ENCODE measurements at places on chromosomes 7 and 10.

DNA sequence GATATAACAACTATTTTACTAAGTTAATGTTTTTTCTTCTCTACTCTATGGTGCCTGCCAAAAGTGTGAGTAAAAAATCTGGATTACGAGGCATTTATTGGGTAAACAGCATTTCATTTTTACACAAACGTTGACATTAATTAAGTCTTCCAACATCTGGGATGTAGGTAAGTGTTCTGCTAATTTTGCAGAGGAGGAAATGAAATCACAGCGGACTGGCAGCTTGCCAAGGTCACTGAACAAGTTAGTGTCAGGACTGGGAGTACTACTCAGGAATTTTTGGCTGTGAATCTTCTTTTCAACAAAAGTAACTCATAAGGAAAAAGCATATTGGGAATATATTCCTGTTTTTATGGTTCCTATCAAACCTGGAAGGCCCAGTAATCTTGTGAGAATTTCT lies 612.1 kb upstream of the FZD8 start:
- no peak for DNase-seq

- DNase-seq, result no peak
Observed at GRCh38 chr7:47497367-47498096, 84.4 kb downstream of the TNS3 start.

DNA sequence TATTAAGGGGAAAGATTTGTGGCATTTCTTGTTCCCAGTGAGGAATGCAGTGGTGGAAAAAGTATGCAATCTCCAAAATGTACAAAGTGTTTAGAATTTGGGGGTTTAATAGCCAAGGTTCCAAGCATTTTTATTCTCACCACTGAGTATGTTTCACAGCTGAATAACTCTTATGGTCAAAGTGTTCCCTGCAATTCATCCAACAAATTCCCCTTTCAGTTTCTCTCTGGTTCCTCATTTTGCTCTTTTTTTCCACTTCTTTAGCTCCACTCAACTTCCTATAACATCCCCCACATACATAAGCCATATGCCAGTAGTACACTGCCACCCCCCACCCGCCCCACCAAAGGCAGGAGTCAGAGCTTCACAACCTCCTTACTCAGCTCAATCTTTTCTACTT lies 4.6 kb downstream of the HECW1 start:
- DNase-seq, result no peak

- DNase-seq, result no peak
Observed at GRCh38 chr7:159027789-159028507, 116.7 kb downstream of the VIPR2 start.

DNA sequence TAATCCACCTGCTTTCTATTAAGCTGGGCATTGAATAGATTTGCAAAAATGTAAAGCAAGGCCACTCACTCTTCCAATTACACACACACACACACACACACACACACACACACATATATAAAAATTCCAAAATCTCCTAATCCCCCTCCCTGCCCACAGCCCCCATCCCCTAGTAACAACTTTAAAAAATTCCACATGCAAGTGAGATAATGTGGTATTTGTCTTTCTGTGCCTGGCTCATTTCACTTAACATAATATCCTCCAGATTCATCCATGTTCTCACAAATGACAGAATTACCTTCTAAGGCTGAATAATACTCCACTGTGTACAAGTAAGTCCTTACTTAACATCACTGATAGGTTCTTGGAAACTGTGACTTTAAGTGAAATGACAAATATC lies 24.2 kb downstream of the SH2D4B start:
- DNase-seq, result no peak

GRCh38 chr10:3783682-3784432 lies 1.2 kb downstream of the KLF6 start:
- DNase-seq, result no peak

DNA sequence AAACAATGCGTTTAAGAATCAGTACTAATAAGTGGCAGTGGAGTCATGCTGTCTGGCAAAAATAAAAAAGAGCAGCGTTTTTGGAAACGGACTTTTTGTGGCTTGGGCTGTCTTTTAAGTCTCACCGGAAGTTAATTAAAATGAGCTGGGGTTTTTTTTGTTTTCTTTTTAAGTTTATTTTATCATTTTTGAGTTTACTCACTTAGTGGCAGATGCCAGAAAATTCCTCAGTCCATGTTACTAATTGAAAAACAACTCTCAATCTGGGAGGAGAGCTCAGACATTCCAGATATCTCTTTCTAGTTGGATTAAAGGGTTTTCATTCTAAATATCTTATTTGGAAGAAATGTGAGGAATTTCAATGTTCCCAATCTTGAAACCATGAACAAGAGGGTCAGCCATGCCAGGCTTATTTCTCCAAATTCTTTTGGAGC lies 133.8 kb upstream of the AGR3 start:
- DNase-seq, result no peak

DNA sequence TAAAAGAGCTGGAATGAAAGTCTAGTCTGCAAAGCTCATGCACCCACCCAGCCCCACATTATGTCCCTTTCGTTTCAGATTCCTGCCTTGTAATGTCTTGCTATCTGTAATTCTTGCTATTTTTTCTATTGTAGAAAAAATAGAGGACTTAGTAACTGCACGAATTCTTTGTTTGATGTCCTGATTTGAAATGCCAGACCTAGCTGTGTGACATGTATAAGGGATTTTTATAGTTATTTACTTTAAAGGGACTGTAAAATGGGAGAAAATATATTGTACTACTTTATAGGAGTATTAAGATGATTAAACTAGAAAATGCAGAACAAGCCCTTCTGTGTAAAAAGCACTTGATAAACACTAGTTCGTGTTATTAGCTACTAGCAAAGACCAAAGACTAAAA lies 32.4 kb downstream of the TARP start:
- DNase-seq, result no peak

GRCh38 chr10:96496281-96496925 lies 17.3 kb downstream of the TLL2 start:
- DNase-seq, result no peak

DNA sequence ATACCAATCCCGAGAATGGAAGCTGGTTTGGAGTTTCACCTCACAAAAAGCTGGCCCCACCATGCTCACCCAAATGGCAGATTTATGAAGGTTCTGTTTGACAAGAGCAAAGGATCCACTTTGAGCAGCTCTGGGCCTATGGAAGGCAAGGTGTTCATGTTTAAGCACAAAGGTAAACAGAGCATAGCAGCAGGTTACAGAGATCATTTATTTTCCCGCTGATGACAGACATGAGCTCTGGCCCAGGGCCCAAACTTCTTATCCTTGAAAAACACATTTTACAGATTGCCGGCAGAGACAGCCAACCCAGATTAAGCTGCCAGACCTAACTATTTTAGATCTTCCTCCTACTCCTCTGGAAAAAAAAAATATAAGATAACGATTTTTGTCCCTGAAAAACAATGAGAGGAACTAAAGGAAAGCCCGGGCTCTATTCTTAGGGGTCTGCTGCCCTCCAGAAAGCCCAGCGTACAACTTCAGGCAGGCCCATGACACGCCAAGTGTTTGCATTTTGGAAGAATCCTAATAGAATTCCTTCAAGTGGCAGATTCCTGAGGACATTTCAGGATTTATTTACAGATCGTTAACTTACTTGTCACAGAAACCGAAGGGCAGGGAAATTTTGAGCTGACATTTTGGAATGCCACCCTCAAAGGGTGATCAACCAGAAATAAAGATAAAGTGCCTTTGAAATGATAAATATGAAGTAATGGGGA lies 40.0 kb downstream of the SYPL1 start:
- no peak for DNase-seq

All from cerebellar nuclear complex (tissue), 1 donor.